ENCODE measurements at places on chromosomes 1 and 21.

DNA sequence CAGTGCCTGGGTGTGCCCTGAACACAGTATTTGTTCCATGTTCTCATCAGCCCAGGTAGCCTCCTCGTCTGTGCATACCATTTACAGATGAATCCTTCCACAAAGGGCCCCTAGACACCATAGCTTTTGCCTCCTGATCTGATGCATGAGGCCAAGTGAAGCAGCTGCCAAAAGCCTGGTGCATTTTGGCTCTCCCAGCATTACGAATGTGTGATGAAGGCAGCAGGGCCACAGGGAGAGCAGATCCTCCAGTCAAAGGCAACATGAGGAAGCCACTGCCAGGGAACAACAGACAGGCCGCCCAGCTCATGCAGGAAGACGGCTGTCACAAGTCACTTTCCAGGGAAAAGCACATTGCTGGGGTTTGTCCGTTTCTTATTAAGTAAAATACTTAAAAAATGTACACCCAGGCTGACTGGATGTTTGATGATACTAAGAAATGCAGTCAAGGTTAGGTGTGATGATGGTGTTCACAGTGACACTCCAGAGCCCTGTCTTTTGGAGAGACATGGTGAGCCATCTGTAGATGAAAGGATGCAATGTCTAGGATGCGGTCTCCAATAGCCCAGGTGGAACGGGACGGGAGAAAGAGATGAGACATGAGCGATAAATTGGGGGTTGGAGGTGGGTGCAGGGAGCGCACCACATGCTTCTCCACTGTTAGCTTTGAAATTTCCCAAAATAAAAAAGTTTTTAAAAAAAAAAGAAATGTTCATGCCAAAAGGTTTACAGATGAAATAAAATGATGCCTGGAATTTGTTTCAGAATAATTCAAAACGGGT is 48.7 kb downstream of the NPHP4 start:
- DNase-seq, result no peak

DNA sequence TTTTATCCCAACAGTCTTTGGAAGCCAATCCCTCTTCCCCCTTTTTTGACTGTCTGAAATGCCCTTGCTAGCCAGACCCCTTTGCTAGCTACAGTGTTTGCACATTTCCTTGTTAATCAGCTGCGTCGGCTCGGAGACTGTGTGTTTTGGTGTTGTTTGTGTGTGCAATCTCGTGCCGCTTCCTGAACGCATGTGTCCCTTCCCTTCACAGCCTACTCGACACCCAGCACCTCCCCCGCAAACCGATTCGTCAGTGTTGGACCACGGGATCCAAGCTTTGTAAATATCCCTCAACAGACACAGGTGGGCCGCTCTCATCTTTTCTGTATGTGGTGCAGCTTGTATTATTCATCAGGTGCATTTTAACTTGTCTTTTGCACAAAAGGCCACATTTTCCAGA is 298.7 kb downstream of the TM2D1 start:
- DNase-seq, result no peak

DNA sequence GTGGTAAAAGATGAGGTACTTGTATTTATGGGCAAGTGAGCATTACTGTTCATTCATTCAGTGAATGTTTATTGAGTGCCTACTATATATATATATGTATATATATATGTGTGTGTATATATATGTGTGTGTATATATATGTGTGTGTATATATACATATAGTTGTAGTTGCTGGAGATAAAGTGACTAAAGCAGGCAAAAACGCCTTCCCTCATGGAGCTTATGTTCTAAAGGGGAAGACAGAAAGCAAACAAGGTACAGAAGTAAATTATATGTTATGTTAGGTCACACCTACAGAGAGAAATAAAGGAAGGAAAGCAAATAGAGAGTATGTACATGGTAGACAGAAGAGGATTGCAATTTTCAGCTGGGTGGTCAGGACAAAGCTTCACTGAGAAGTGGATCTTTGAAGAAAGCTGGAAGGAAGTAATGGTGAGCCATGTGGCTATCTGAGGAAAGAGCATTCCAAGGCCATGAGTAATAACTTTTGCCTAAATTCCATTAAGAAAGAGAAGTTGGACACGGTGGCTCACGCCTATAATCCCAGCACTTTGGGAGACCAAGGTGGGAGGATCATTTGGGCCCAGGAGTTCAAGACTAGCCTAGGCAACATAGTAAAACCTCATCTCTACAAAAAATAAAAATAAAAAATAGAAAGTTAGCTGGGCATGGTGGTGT is 33.5 kb upstream of the KLF17 start:
- peak; percentile 72 for DNase-seq

DNA sequence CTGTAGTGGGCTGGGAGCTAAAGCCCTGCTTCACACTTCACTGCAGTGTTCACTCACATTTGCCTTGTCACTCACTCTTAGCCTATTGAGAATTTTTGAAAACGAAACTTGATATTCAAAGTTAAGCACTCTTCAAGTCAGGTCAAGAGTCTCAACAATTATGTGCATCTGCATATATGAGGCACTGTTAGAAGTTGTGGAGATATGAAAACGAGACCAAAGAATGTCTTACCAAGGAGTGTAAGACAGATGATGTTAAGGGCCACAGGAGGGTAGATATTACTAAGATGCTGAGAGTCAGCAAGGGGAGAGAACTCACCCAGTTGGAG is 64.7 kb upstream of the GJA8 start:
- DNase-seq, result no peak

GRCh38 chr1:109210058-109210457 is 3.7 kb upstream of the SARS1 start:
- DNase-seq, result no peak

- peak; percentile 77 for DNase-seq
Observed at GRCh38 chr1:46152016-46152415, 19.6 kb upstream of the PIK3R3 start.

- no peak for DNase-seq
Observed at GRCh38 chr1:61377242-61377958, 295.0 kb downstream of the NFIA start.

DNA sequence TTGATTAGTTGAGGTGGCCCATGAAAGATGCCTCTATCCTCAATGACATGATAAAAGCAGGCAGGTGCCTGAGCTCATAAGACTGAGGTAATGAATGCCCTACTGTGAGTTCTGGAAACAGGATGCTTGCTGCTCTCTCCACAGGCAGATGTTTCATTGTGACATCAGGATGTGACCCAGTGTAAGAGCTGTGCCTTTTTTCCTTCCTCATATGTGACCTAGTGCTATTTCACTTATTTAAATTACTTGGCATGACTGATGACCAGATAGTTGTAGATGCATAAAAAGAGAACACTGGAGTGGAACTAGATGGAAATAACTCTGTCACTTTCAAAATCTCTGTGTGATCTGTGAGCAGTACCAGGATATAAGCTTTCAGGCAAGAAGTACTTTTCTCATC is 31.9 kb downstream of the KIF14 start:
- DNase-seq, result no peak

All from astrocyte of the spinal cord (primary cell).